Central memory CD8-positive, alpha-beta T cell (primary cell): ENCODE measurements at places on chromosomes 6 and 20.

DNA sequence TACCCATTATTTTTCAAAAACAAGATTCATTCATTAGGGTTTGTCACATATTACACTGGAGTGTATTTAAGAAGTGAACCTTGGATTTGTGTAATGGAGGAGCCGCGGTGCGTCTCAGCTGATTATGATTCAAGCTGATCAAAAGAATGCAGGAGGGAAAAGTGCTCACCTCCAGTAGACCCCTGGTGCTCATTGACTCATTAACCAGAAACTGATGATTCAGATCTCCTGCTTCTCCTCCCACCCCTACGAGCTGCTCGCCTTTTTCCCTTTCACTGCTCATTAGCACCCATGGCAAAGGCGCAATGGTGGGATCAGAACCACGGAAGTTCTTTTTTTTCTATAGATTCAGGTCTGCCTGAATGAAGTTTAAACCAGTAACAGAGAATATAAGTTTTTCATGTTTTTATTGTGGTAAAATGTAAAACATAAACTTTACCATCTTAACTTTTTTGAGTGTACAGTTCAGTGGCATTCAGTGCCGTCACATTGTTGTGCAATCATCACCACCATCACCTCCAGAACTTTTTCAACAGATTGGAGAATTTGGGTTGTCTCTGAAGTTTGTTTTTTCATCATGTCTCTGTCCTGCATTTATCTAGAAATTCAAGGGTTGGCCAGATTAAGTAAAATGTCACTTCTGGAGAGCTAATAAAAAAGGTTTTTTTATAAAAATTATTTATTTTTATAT, 101.6 kb downstream of the LINC00237 start:
- H3K36me3 ChIP-seq: no peaks in the 10 kb centered on the region
- no peaks in the 10 kb centered on the region for H3K4me1 ChIP-seq
- no peak overlapping the region for H3K4me3 ChIP-seq
- H3K27me3 ChIP-seq: peaks cover 40% of the 10 kb centered on the region
- no peak overlapping the region for H3K27ac ChIP-seq

- no peaks in the 10 kb centered on the region for H3K4me1 ChIP-seq
- DNase-seq: no peak
- no peak overlapping the region for H3K27ac ChIP-seq
- H3K4me3 ChIP-seq: no peak overlapping the region
- H3K36me3 ChIP-seq: peaks cover 4% of the 10 kb centered on the region
- peaks cover 88% of the 10 kb centered on the region for H3K27me3 ChIP-seq
Observed at GRCh38 chr6:28747083-28747630, 176.6 kb downstream of the TRIM27 start.

- H3K27ac ChIP-seq: peak within 1 kb of the TSS; percentile 87
- peak; percentile 30 for DNase-seq
Observed at GRCh38 chr6:32589596-32590449, at the start of gene HLA-DRB1. TSS of gene HLA-DRB1 (minus strand) at chr6:32589848. CDS start at chr6:32589742, 106 bp downstream.

GRCh38 chr20:19438488-19438887, 226.0 kb downstream of the SLC24A3 start:
- H3K4me1 ChIP-seq: peaks cover 4% of the 10 kb centered on the region
- DNase-seq: no peak
- H3K4me3 ChIP-seq: no peak overlapping the region
- no peaks in the 10 kb centered on the region for H3K27me3 ChIP-seq
- no peak overlapping the region for H3K27ac ChIP-seq

DNA sequence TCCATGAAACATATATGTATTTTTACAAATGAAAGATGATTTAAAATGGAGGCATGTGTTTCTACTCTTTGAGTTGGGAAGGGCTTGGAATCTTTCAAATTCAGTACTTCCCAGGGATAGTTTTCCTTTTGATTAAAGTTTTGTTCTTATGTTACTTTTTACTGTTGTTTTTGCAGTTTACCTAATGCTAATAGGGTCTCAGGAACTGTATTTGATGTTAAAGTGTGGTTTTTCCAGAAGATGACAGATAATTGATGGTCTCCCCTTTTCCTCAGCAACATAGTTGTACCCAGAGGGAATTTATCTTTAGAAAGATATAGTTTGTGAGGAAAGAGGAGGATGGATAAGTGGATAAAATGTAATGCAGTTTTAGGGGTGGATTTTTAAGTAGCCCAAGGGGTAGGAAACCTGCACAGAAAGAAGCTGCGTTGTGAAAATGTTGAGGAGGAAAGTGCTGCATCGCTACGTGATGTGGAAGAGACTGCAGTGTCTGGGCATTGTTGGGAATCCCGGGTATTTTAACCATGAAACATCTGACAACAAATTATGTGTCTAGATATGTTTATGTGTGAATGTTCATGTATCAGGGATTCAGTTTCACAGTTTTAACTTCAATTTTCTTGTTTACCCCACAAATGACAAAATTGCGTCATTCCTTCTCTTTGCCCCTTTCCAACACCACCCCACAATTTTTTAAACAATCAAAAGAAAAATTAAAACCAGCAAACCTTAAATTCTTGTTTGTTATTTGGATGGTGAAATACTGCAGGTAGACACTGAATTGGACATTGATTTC, 42.3 kb downstream of the GNAS start:
- H3K36me3 ChIP-seq: peaks cover 55% of the 10 kb centered on the region
- peaks cover 80% of the 10 kb centered on the region for H3K4me1 ChIP-seq
- H3K27me3 ChIP-seq: no peaks in the 10 kb centered on the region

DNA sequence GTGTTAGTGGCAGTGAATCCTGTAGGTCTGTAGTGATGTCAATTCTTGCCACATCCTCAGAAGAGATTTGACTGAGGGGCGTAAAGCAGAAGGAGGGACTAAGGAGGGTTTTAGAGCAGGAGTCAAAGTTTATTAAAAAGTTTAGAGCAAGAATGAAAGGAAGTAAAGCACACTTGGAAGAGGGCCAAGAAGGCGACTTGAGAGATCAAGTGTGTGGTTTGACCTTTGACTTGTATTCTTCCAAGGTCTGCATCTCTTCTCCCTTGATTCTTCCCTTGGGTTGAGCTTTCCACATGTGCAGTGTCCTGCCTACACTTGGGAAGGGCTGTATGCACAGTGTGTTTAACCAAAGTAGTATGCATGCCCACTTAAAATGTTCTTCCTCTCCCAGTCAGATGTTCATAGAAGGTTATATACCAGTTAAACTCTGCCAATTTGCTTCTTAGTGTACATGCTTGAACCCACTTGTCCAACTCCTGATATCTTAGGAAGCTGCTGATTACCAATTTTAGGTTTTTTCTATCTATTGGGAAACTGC, 627.6 kb downstream of the MMUT start:
- H3K4me1 ChIP-seq: no peaks in the 10 kb centered on the region
- no peaks in the 10 kb centered on the region for H3K36me3 ChIP-seq
- no peak for DNase-seq
- H3K4me3 ChIP-seq: no peak overlapping the region
- no peaks in the 10 kb centered on the region for H3K27me3 ChIP-seq
- no peak overlapping the region for H3K27ac ChIP-seq

GRCh38 chr6:106300944-106301343, 24.6 kb downstream of the ATG5 start:
- no peak overlapping the region for H3K4me3 ChIP-seq
- H3K36me3 ChIP-seq: peaks cover 2% of the 10 kb centered on the region
- no peaks in the 10 kb centered on the region for H3K27me3 ChIP-seq

DNA sequence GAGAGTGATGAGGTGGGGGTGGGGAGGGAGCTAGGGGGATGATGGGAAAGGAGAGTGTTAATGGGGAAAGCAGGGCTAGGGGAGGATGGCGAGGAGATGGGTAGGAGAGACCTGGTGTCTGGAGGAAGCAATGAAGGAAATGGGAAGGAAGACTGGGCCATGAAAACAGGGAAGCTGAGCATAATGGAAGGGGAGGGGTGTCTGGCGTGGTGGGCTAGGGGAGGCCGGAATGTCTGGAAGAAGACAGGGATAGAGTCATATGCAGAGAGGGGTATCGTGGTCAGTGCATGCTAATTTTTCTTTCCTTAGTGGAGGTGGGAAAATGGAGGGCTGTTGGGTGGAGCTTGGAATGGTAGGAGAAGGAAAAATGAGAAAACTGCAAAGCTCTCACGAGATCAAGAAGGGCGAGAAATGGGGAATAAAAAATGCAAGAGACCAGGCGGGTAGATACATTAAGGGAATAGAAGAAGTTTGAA, 423 bp downstream of the KLHDC3 start:
- H3K4me3 ChIP-seq: peak overlapping the region; percentile 89
- H3K27me3 ChIP-seq: no peaks in the 10 kb centered on the region
- H3K4me1 ChIP-seq: peaks cover 45% of the 10 kb centered on the region
- no peak for DNase-seq

DNA sequence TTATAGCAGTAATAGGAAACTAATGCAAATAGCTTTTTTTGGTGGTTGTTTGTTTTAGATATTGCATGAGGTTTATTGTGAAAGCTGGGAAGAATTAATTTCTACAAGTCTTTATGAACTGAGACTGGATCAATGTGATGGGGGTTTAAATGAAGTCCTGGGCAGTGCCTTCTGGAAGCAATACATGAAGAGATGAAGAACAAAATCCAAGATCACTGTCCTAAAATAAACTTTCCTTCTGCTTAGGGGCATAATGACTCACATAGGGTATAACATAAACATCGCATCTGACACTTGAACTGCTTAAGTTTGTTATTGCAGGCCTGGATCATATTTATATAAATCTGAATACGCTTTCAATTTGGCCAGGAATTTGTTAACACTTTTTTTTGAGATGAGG, 20.9 kb upstream of the SHLD1 start:
- no peak for DNase-seq
- H3K27me3 ChIP-seq: peaks cover 24% of the 10 kb centered on the region
- H3K4me3 ChIP-seq: no peak overlapping the region

DNA sequence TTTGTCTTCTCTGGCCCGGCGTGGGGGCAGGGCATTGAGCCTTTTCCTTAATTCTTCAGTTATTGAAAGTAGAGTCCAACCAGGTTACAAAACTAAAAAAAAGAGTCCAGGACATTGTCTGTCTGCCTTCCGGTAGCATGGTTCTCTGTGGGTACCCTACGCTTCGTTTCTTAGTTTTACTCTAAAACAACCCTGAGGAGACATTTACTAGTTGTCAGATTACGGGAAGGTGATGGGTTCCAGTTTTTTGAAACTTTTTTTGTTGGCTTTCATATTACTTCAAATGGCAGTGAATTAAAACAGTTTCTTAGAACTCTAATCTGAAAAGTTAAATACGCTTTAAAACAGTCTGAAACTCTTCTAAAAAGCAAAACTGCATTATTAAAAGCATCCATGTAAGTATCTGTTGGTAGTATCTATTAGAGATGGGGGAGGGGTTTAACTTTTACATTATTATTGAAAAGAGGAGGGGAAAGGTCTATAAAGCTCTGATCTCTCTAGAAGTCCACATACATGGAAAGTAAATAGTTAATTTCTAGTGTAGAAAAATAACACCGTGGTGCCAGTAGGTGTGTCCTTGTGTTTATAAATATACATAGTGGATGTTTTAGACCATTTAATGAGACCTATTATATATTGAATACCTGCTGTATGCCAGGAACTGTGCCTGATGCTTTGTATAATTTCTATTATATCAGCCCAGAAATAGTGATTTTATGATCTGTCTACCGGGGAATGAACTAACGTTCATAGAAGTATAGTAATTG, 2.2 kb downstream of the BICRAL start:
- peaks cover 23% of the 10 kb centered on the region for H3K4me1 ChIP-seq
- no peak overlapping the region for H3K4me3 ChIP-seq
- peaks cover 44% of the 10 kb centered on the region for H3K36me3 ChIP-seq
- DNase-seq: no peak
- no peak overlapping the region for H3K27ac ChIP-seq
- H3K27me3 ChIP-seq: no peaks in the 10 kb centered on the region

GRCh38 chr6:112202639-112203341, 51.6 kb downstream of the LAMA4 start:
- H3K27me3 ChIP-seq: peaks cover 89% of the 10 kb centered on the region
- no peaks in the 10 kb centered on the region for H3K4me1 ChIP-seq
